ENCODE measurements at places on chromosomes 2 and 18.

GRCh38 chr2:237358721-237359517, 55.0 kb downstream of the COL6A3 start:
- DNase-seq: no peak

GRCh38 chr2:99088017-99088416, 53.5 kb upstream of the C2orf15 start:
- DNase-seq: no peak

- DNase-seq: no peak
Observed at GRCh38 chr2:85933753-85934594, 45.2 kb upstream of the ST3GAL5 start.

DNA sequence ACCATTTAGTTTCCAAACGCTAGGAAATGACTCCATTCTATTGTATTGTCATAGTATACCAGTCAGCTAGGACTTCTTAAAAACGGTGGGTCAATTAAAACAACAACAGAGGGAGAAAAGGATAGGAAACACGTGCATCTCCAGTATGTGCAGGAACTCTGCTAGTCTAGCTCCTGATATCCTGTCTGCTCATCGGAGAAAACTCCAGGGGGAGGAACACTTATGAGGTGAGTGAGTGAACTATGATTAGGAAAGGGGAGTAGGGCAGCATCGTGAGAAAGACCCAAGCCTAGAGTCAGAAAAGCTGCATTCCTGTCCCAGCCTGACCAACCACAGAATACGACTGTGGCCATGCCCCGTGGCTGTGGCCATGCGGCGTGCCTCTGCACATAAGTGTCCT, 34.2 kb downstream of the DTNB start:
- no peak for DNase-seq

GRCh38 chr18:63869374-63869773, 18.1 kb upstream of the SERPINB2 start:
- no peak for DNase-seq

DNA sequence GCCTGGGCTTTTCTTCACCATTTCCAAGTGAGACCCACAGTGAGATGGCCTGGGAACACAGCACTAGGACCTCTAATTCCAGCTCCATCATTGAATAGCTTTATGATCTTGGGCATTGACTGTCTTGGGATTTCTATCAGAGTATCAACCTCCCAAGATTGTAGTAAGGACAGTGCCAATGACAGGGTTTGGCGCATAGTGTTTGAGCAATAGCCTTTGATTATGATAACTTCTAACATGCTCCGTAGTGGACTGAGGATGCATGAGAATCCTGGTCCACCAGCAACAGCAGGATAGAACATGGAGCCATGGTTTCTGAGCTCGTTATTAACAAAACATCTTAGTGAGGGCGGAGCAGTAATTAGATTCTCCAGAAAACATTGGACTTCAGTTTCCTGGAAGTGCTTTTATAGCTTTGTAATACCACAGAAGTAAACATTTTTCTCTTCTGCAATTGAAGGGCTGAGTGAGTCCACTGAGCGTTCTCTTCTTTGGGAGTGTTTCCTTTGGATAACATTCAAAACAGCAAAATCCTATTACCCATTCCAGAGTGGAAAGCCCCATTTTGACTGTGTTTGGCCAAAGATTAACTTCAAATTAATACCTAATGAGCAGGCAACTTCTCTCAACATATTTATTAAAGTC, 63.7 kb downstream of the IL1R2 start:
- DNase-seq: no peak

- DNase-seq: no peak
Observed at GRCh38 chr2:11121823-11122155, 33.5 kb upstream of the SLC66A3 start.

- no peak for DNase-seq
Observed at GRCh38 chr2:229429589-229429988, 158.5 kb upstream of the PID1 start.

DNA sequence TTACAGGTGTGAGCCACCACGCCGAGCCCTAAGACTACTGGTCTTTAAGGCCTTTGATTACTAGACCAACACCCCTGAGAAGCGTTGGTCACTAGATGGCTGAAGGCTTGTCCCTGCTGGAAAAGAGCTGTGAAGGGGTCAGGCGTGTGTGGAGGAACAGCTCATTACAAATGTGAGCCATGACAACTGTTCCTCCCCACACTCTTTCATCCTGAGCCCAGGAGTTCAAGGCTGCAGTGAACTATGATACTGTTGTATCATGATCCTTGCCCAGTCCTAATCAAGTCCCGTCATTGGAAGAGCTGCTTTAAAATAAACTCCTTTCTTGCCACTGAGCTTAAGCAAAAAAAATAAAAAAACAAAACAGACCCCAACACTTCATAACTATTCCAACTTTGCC, 19.5 kb upstream of the MCFD2 start:
- DNase-seq: no peak

GRCh38 chr2:237691029-237691907, 63.9 kb downstream of the LRRFIP1 start:
- DNase-seq: no peak

All from stimulated activated CD4-positive, alpha-beta T cell treated with anti-CD3 and anti-CD28 coated beads, Interleukin-1b, Interleukin-23, amount 100 ng/mL, for 1 hour (primary cell).